Left lung (tissue), 14 donors: ENCODE measurements at places on chromosomes 4 and X. TPM values are rescaled to one million over a fixed set of nuclear protein-coding genes. Genes with fewer than 3 reads are reported as not detected.
A peak's percentile ranks its signal among the peaks of the same experiment; 100 is the strongest.

DNA sequence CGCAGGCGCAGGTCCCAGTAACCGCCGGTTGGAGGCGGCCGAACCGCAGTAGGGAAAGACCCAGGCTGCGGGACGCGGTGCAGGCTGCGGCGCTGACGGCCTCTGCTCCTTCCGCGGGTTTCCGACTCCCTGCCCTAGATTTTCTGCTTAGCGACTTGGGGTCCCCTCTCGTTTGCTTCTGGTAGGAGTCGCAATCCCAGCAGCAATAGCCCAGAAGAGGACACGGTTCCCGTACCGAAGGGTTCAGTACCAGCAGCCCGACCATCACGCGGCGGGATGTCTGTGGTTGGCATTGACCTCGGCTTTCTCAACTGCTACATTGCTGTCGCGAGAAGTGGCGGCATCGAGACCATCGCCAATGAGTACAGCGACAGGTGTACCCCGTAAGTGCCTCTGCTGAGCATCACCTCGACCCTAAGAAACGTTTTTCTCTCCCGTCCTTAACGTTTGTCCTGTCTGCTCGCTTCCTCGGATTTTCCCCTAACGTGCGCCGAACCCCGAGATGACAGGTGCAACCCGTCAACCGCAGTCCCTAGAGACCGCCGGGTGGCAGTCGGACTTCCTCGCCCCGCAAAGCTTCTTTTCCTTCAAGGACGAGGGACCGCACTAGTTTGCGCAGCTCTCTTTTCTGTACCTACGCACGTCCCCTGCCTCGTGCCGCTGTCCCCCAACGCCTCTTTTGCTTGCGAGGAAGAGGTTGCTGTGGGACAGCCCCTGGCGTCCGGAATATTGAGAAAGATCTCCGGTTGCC is at the start of gene HSPA4L:
HSPA4L (plus strand) TSS at position 48 of the 751 bp plus-strand sequence; CDS start at position 277, 229 bp downstream.
- DNase-seq: peak; percentile 62

GRCh38 chr4:113179091-113179490 is 129.6 kb downstream of the ANK2 start:
- DNase-seq: no peak

- DNase-seq: no peak
Measured at GRCh38 chr4:30268370-30268769, 451.8 kb upstream of the PCDH7 start.

The FAM9C gene
- total RNA-seq: not detected

DNA sequence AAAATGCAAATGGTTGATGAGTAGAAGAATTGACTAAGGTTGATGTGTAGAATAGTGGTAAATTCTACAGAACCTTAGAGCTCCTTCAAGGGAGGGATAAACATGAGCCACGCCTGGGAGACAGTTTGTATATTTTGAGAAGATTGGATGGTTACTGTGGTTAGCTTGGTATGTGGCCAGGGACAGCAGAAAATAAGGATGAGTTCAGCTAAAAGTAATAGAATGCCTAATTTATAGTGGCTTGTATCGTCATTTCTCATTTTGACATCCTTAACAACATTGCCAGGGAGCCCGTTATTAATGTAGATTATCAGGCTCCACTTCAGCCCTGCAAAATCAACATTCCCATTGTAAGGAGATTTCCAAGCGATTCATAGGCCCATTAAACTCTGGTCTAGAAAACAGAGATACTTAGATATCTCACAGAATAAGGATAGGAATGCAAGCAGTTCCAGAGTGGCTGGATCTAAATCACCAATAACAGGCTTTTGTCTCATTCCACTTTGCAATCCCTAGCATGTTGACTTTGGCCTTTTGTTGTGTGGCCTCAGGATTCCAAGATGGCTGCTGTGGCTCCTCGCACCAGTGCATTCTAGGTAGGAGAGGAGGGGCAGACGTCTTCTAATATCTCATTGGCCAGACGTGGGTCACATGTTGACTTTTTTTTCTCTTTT is 6.4 kb upstream of the PTTG2 start:
- no peak for DNase-seq
